ENCODE measurements at places on chromosomes 2 and 18.

- no peak for DNase-seq
Measured at GRCh38 chr18:3170441-3171161, 49.2 kb downstream of the MYOM1 start.

GRCh38 chr2:231664727-231665126, 43.6 kb upstream of the PTMA start:
- DNase-seq: no peak

GRCh38 chr2:26780203-26780760, 5.6 kb upstream of the CENPA start:
- no peak for DNase-seq

GRCh38 chr2:100060875-100061274, 81.5 kb downstream of the AFF3 start:
- no peak for DNase-seq

GRCh38 chr2:192887337-192887736, 692.6 kb upstream of the TMEFF2 start:
- no peak for DNase-seq

DNA sequence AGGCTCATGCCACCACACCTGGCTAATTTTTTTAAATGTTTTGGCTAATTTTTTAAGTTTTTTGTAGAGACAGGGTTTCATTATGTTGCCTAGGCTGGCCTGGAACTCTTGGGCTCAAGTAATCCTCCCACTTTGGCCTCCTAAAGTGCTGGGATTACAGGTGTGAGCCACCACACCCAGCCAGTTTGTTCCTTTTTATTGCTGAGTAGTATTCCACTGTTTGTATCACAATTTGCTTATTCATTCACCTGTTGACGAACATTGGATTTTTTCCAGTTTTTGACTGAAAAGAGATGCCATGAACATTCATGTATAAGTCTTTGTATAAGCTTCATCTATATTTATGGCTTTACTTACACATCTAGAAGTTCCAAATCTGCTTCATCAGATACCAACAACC, 5.3 kb downstream of the SOS1 start:
- DNase-seq: no peak

DNA sequence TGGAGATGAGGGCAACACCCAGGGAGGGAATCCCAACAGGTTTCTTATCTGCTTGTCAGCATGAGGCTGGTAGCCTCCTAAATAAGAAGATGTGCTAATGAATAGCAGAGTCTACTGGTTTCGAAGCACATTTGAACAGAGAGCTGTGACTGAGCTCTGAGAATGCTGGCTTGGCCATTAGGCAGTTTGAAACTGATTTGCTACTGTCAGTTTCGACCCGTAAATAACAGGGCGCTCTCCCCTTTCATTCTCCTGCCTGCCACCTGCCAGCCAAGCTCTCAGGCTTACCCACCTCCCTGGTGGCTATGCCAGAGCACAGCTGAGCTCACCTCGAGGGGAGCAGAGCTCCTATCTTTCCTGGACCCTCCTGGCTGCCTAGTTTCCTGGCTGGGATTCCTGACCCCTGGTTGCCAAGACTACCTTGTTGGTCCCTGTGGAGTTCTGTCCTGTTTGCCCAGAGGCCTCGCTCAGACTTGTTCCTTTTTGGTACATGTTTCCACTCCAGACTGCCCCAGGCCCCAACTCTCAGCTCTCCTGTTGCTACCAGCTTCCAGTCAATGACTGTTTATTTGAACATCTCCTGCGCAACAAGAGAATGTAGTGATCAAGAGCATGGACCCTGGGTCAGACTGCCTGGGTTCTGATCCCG, 102.3 kb upstream of the ALPP start:
- no peak for DNase-seq

- no peak for DNase-seq
Measured at GRCh38 chr18:11529081-11529480, 80.3 kb upstream of the SLC35G4 start.

GRCh38 chr2:234172066-234172465, 121.6 kb downstream of the SPP2 start:
- peak; percentile 36 for DNase-seq

GRCh38 chr2:241933179-241933911, 63.8 kb downstream of the RTP5 start:
- peak; percentile 16 for DNase-seq

Measured in fibroblast of the aortic adventitia (primary cell).